ENCODE measurements at places on chromosomes 5 and 9.

DNA sequence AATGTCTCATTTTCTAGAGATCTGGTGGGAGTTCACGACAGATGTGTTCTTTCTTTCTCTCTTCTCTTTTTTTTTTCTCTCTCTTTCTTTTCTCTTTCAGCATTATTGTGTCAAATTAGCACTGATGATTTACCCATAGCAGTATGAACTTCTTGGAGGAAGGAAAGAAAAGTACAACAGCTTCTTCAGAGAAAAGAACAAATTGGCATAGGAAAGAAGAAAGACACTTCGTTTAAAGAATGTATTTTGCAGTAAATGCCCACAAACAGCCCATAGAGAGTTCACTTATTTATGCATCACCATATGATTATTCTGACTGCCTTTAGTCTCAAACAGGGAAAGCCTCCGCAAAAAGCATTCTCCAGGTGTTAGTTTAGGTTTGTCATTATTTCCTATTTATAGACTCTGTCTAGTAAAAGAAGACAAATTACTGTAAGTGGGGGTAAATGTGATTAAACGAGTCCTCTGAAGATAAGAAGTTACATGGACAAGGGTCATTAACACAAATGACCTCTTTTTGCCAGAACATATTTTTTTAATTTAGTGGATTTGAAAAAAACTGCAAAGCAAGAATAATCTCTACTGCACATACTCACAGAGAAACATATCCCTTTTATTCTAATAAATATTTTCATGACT lies 68.0 kb downstream of the POU5F2 start:
- no peak for DNase-seq

GRCh38 chr9:34125681-34126206 lies 754 bp downstream of the DCAF12 start:
- peak; percentile 18 for DNase-seq

GRCh38 chr9:98916660-98917059 lies 27.0 kb upstream of the COL15A1 start:
- no peak for DNase-seq

DNA sequence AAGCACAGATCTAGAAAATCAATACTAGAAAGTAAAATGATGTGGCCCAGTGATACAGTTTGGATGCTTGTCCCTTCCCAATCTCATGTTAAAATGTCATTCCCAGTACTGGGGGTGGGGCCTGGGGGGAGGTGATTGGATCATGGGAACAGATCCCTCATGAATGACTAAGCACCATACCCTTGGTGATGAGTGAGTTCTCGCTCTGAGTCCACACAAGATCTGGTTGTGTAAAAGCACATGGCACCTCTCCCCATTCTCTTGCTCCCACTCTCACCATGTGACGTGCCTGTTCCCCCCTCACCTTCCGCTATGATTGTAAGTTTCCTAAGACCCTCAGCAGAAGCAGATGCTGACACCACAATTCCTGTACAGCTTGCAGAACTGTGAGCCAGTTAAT lies 234.2 kb upstream of the CDH6 start:
- no peak for DNase-seq

- no peak for DNase-seq
Measured at GRCh38 chr9:97389249-97389648, 22.6 kb upstream of the TDRD7 start.

GRCh38 chr9:11269036-11269435 lies 656.2 kb upstream of the PTPRD start:
- no peak for DNase-seq

DNA sequence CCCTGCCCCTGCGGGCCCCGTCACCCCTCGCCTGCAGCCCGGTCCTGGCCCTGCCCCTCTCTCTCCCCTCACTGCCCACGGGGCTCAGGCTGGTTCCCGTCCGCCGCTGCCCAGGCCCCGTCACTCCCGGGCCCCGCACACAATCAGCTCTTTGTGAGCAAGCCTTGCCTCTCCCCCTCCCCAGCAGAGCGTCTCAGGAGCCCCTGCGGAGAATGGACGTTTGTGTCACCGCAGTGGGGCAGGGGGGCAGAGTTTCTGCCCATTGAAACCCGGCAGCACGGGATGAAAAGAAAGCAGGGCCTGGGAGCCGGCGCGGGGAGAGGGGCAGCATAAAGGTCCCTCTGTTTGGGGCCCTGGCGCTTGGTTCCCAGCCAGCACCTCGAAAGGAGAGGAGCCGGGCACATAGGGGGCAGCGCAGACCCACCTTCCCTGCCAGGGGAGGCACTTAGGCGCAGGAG lies 13.5 kb upstream of the NUP214 start:
- DNase-seq: no peak

GRCh38 chr9:98134702-98135557 lies 15.9 kb upstream of the TRIM14 start:
- no peak for DNase-seq

DNA sequence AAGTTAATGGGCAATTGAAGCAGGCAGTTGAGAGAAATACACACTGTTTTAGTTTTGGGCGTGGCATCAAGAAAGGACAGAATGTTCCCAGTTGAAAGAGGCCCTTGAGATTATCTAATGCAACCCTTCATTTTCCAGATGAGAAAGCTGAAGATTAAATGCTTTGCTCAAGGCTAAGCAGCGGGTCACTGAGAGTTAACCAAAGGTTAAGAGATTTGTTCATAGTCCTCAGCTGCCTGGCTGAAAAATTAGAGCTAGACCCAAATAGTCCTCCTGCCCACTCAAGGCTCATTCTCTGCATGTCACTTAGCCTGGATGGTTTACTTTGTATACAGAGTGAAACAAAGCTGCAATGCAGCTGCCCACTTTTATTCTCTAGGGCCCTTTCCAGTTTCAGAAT lies 46.7 kb upstream of the MAMDC2 start:
- no peak for DNase-seq

- DNase-seq: peak; percentile 4
Measured at GRCh38 chr5:159826351-159827214, 89.7 kb upstream of the ADRA1B start.

DNA sequence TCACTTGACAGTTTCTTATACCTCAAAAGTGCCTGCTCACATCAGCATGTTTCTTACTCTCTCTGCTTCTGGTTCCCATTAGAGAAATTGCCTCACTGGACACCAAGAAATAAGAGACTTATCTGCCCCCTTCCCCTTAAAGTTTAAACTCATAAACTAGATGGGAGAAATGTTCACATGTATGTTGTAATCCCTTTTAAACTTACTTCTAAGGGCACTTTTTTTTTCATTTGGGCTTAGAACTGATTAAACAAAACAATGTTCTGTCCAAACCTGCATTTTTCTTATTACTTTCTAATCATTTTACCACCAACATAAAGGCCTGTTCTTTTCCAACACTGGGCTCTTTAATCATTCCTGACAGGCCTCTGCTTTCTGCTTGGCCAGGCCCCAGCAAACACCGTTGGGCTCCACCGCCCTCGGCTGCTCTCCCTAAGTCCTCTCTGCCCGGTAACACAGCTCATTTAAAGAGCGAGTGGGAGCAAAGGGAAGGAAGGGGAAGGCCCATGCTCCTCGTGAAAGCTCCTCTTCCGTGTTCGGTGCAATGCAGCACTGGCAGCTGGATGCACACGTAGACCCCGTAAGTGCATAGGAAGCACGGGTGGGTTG lies 53.4 kb downstream of the ROR2 start:
- no peak for DNase-seq

DNA sequence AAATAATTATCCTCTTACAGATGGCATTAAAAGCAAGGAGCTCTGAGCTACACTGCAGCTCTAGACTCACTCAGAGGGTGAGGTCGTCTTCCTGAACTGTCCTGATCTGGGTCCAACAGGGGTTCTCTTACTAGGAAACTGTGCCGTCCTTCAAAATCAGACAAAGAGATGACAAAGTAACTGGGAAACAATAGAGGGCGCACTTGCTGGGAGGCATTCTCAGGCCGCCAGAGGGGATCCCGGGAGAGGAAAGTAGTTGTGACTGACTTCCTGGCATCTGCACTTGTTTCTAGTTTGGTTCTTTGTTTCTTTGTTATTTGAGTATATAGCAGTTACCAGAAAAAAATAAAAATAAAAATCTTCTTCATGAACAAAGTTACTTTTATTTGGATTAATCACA lies 142.9 kb upstream of the MSX2 start:
- peak; percentile 5 for DNase-seq

DNA sequence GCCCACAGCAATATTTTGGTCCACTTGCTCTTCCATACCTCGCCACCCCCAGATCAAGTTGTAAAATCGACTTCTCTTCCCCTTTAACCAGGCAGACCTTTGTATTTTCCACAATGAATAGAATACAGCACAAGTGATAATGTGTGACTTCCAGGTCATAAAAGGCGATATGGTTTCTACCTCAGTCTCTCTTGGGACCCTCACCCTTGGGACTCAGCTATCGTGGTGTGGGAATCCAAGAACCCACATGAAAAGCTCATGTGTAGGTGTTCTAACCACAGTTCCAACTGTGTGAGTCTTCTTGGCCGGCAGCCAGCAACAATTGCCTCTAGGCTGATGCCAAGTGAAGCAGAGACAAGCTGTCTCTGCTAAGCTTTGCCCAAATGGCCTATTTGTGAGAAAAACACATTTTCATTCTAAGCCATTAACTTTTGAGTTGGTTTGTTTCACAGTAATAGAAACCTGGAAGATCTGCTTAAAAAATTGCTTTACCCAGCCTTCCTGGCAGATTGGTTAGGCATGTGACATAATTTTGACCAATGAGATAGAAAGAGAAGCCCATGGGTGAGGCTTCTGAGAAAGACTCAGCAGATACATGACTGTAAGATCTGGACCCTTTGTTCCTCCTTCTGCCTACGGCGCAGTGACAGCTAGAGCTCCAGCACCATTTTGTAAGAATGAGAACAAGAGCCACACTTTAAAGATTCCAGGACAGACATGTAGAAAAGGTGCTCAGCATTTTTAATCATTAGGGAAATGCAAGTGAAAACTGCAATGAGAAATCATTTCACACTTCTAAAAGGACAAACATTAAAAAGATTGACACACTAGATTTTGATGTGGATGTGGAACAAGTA lies 18.3 kb upstream of the MLLT3 start:
- peak; percentile 86 for DNase-seq

DNA sequence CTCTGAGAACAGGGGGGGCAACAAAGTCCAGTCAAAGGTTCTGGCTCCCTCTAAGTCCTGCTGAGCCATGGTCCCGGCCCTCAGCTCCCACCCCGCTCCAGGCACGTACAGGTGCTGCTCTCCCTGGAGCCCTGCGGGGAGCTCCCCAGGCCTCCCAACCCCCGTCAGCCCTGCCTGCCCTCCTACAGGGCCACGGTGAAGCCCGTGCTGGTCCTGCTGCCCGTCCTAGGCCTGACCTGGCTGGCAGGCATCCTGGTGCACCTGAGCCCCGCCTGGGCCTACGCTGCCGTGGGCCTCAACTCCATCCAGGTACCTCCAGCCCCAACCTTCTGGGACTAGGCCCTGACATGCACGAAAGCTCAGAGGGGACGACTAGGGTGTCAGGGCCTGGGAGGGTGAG lies 20.1 kb downstream of the ADGRD2 start:
- DNase-seq: no peak

- no peak for DNase-seq
Measured at GRCh38 chr5:158212237-158212636, 353.3 kb upstream of the CLINT1 start.

- DNase-seq: no peak
Measured at GRCh38 chr5:59543821-59544442, 349.6 kb downstream of the PDE4D start.

GRCh38 chr5:173829826-173830225 lies 58.3 kb upstream of the CPEB4 start:
- no peak for DNase-seq

- DNase-seq: no peak
Measured at GRCh38 chr9:126663661-126664072, 49.9 kb downstream of the LMX1B start.

DNA sequence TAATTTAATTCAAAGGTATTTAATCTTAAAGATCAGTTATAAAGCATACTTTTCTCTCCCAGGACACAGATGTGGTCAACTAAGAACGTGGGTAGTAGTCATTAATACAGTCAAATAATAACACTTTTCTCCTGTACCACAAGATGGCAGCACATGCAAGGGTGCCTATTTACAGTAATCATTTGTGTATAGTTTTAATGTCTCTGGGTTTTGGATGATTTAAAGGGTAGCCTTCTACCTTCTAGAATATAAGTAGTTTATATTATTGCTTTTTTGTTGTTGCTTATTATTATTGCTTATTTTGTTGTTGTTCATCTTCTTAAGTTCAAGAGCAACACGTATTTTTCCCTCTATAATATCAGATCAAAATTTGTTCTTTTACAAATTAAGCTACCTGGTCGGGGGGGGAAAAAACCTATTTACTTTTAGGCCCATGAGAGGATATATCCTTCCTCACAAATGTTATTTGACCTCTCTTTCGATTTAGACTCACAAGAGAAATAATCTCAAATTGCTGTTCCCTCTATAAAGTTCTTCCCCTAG lies 59.6 kb upstream of the SLC27A6 start:
- peak; percentile 35 for DNase-seq

- DNase-seq: no peak
Measured at GRCh38 chr5:117551236-117551635, 976.6 kb upstream of the SEMA6A start.

GRCh38 chr9:14710804-14711203 lies 11.7 kb downstream of the CER1 start:
- no peak for DNase-seq

DNA sequence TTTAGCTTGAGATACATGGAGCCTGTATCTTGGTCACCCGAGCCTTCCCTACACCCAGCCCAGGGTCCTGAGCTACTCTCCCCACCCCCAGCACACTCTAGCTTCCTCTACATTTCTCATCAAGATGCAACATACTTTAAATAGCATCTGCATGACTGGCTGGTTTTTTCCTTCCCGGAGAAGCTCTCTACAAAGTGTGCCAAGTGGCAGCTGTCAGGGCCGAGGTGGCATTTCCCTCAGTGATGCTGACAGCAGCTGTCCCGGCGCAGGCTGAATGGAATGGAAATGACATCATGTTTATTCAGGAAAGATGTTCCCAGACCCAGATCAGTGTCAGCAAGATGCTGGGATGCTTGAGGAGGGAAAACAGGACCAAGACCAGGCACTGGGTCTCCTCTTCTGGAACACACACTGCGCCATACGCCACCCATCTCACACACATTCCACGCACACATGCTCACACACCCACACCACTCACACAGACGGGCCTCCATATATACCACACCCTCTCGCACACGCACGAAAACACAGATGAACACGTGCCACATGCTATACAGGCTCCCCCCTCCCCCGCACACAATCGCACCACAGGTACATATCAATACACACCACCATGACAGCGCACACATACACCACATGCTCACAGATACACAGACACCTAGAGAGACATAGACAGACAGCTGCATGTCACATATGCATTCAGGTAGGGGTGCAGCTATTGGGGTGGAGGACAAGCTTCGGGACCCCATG lies 67.8 kb downstream of the LHX2 start:
- DNase-seq: no peak

DNA sequence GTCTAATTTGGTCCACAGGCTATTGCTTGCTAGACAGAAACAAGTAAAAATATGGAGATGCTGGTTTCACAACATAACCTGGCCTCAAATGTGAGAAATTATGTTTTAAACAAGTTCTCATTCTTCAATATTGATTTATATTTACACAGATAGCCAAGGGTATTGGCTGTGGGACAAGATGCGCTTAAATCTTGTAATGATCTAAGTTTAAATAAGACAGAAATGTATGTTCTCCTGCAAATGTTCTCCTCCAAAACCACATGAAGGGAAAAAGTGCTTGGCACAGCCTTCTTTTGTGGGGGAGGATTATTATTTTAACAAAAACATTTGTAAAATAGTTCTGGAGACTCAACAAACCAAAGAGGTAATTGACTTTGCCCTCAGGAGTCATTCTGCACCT lies 356.0 kb downstream of the DMAC1 start:
- DNase-seq: no peak

All from stimulated activated CD4-positive, alpha-beta T cell treated with anti-CD3 and anti-CD28 coated beads, Interleukin-15, amount 100 ng/mL, for 24 hours (primary cell).